Placental pericyte (primary cell): ENCODE measurements at places on chromosomes 13 and 19. TPM values are rescaled to one million over a fixed set of nuclear protein-coding genes. Genes with fewer than 3 reads are reported as not detected.

Gene TSKS
- under 0.01 and 0.14 TPM in 2 replicates for total RNA-seq

Gene PRR22
- 0.66 and 0.86 TPM in 2 replicates for total RNA-seq

Gene WDR87
- total RNA-seq: not detected in 2 replicates

Gene SELENOV
- not detected in 2 replicates for total RNA-seq

Gene RFPL4A
- total RNA-seq: not detected in 2 replicates

Gene KXD1
- 124 and 142 TPM in 2 replicates for total RNA-seq

Gene MEDAG
- 12.0 and 34.4 TPM in 2 replicates for total RNA-seq

Gene UNC13A
- total RNA-seq: 0.44 and 1.3 TPM in 2 replicates

Gene SIAH3
- not detected in 2 replicates for total RNA-seq

Gene AKAP11
- 17.3 and 35.9 TPM in 2 replicates for total RNA-seq

Gene MARK4
- total RNA-seq: 13.7 and 19.9 TPM in 2 replicates

Gene SAFB2
- 34.8 and 38.8 TPM in 2 replicates for total RNA-seq

Gene IL11
- 15.1 and 82.0 TPM in 2 replicates for total RNA-seq

Gene CHST8
- total RNA-seq: 0.14 TPM in 1 of 2 replicates, not detected in the other

Gene ZNF132
- 8.1 and 9.7 TPM in 2 replicates for total RNA-seq

Gene ZNF415
- 2.7 and 7.0 TPM in 2 replicates for total RNA-seq

Gene CYP4F2
- total RNA-seq: not detected in 2 replicates

Gene CLEC4G
- total RNA-seq: not detected in 2 replicates

Gene PEPD
- 41.4 and 128 TPM in 2 replicates for total RNA-seq

Gene LGALS14
- total RNA-seq: not detected in 2 replicates

Gene ZNF581
- 13.5 and 22.1 TPM in 2 replicates for total RNA-seq

Gene PRTN3
- total RNA-seq: not detected in 2 replicates

Gene C2CD4C
- not detected in 2 replicates for total RNA-seq

Gene CDC42EP5
- 8.5 and 9.4 TPM in 2 replicates for total RNA-seq

Gene GNG7
- 0.44 TPM in 1 of 2 replicates, not detected in the other for total RNA-seq

Gene ZNF571
- total RNA-seq: 1.1 and 1.5 TPM in 2 replicates

Gene ZNF99
- total RNA-seq: not detected in 2 replicates

Gene ZNF433
- total RNA-seq: 1.0 and 1.1 TPM in 2 replicates

Gene FCAR
- not detected in 2 replicates for total RNA-seq

Gene ZNF112
- 3.7 and 5.7 TPM in 2 replicates for total RNA-seq

Gene CYP2S1
- total RNA-seq: 12.2 and 67.0 TPM in 2 replicates

Gene PEAK3
- not detected in 2 replicates for total RNA-seq

Gene ODAD3
- 0.14 TPM in 1 of 2 replicates, not detected in the other for total RNA-seq

Gene ZNF579
- total RNA-seq: 6.7 and 9.0 TPM in 2 replicates

Gene SIGLEC10
- total RNA-seq: 0.14 TPM in 1 of 2 replicates, not detected in the other

Gene ZNF524
- total RNA-seq: 9.6 and 13.3 TPM in 2 replicates

Gene WDR62
- 0.66 and 17.5 TPM in 2 replicates for total RNA-seq

Gene C19orf38
- total RNA-seq: not detected in 2 replicates

Gene HS6ST3
- not detected in 2 replicates for total RNA-seq

Gene ZNF491
- total RNA-seq: 0.22 and 1.6 TPM in 2 replicates

Gene ZNF575
- 0.14 and 0.44 TPM in 2 replicates for total RNA-seq

Gene CERS1
- 0.29 and 0.66 TPM in 2 replicates for total RNA-seq

Gene CNFN
- not detected in 2 replicates for total RNA-seq

Gene CLIP3
- 7.0 and 22.8 TPM in 2 replicates for total RNA-seq

Gene FNDC3A
- 67.6 and 92.9 TPM in 2 replicates for total RNA-seq
